ENCODE measurements at places on chromosomes 1 and 21.

DNA sequence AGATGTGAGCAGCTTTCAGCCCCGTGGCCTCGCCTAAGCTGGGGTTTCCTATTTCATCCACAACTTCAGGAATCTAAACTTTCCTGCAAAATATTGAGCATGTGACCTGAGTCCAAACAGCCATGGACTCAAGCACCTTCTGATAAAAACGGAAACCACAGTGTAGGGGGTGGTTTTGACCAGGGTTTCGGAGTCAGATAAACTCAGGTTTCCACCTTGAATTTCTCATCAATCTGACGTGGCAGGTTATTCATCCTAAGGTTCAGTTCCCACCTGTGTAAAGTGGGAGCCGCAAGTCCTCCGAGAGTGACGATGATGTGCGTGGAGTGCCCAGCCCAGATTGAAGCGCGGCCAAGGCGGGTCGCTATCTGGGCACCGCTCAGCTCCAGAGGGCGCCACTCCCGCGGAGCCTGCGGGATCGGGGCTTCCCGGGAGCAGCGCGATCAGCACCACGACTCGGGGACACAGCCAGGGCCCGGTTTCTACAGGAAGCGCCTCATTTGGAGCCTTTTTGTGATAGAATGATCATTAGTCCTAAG, 871 bp upstream of the ETS2 start:
- peak; percentile 73 for DNase-seq

- no peak for DNase-seq
Observed at GRCh38 chr1:25516686-25517085, 26.7 kb upstream of the LDLRAP1 start.

DNA sequence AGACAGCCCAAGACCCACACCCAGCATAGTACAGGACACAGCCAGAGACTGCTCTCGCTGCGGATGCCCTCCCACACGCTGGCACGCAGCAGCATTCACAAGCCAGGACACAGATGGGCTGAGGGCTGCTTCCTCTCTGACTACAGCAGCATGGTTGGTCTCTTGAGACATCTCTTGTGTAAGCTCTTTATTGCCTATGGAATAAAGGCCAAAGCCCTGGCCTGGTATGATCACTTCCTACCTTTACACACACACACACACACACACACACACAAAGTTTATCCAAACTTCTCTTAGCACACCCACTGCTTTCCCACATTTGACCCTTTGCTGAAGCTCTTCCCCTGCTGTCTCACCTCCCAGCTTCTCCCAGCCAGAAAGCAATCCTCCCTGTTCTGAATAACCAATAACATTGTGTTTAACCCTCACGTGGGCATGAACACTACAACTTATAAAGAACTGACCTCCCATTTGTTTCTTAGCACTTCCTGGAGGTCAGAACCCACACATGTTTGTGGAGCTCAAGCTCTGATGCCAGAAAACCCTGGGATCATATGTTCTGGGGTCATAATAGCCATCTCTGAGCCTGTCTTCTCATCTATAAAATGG, 1.2 kb upstream of the LUZP1 start:
- DNase-seq: no peak

DNA sequence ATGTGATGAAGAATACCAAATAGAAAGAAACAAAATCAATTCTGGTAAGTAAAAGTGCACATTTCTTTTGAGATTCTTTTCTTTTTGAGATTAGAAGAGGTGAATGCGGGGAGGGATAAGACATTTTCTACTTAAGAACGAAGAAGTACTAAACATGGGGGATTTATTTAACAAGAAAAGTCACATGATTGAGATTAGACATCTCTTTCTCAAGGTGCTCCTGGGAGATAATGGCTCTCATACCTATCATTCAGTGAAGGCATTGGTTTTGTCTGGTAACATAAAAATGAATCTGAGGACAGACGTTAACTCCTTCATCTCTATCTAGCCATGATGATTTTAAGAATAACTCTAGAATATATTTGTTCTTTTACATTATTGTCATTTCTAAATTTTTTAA, 147.9 kb upstream of the SAMSN1 start:
- no peak for DNase-seq

GRCh38 chr1:220281159-220281574, 8.9 kb upstream of the RAB3GAP2 start:
- no peak for DNase-seq

DNA sequence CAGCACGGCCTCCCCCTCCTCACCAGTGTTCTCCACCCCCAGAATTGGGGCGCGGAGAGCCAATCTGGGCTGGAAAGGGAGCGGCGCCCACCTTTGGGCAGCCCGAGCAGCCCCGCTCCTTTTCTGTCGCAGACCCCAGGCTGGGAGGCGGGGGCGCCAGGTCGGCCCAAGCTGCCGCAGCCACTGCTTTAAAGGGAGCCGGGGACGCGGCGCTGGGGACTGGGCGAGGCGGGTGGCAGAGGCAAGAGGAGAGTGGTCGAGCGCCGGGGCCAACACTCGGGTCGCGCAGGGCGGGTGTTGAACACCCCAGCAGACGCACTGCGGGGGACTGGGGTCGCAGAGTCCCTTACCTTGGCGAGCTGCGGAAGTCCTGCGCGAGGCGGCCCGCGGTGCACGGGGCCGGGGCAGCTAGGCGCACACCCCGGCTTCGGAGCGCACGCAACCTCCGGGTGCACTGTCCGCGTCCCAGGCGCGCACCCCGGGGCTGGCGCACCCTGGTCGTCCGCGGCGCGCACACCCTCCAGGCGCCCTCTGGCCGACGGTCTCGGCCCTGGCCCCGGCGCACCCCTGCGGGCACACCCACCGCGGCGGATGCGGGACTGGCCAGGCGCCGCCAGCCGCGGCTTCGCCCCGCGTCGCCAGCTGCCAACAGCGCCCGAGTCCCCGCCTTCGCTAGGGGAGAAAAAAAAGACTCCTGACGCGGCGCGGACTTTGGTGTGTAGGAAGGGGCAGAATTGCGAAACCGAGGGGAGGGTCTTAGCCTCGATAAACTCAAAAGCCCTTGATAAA, at the start of gene KANK4:
Gene KANK4 (minus strand): TSS at position 679 of the 789 bp plus-strand sequence. CDS start 37,870 bp downstream, outside the sequence.
- no peak for DNase-seq

GRCh38 chr1:175524003-175524402, 219.4 kb downstream of the TNR start:
- no peak for DNase-seq

DNA sequence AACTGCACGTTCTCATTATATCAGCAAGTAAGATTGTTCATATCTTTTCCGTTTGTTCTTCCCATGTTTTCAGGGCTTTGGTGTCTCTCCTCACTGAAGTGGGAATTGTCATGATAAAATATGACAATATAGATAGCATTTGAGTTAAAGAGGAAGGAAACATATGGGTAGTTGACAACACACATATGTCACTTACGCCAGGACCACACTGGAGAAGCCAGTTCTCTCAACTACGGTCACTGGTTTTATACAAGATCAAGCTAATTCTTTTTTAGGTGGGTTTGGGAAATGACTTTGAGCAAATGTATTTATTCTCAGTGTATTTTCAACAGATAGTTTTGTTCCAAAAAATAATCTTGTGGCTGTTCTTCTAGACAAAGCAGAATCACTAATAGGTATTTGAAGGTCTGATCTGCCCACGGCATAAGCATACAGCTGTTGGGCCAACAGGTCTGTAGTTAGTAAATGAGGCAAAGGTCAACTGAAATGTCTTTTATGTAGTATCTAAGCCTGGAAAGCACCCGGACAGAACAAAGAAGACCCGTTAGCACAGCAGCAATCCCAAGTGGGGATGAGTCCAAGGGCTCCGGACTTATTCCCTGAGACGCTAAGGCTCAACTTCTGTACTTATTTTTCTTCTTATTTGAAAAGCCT, 433.6 kb upstream of the ZP4 start:
- no peak for DNase-seq

DNA sequence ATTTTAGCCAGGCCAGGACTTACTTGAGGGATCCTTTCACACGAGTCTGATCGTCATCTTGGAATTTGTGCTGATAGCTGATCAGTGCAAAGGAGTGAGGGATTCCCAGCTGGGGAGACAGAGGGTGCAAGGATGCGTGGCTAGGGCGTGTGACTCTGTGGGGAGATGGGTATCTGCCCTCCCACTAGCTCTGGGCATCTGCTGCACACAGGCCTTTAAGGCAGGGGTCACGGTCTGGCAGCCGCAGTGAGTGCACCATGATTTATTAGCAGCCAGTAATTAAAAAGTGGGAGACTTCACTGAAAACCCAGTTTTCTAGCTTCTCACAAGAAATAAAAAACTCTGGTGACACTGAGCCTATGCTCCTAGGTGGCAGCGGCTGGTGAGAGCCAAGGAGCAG, 20.4 kb downstream of the THAP3 start:
- DNase-seq: no peak
